Osteoblast (primary cell): ENCODE measurements at places on chromosomes 12 and 14. TPM values are rescaled to one million over a fixed set of nuclear protein-coding genes. Genes with fewer than 3 reads are reported as not detected.

ALX1 gene
- not detected in 2 replicates for total RNA-seq

DNA sequence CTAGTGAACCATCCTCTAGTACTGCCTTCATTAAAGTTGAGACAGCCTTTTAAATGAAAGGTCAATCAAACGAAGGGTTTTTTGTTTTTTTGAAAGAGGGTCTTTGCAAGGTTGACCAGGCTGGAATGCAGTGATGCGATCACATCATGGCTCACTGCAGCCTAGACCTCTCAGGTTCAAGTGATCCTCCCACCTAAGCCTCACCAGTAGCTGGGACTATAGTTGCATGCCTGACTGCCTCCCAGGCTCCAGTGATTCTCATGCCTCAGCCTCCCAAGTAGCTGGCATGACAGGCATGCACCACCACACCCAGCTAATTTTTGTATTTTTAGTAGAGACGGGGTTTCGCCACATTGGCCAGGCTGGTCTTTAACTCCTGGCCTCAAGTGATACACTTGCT, 114.6 kb upstream of the SINHCAF start:
- no peak for DNase-seq

ERP27 gene
- total RNA-seq = not detected in 2 replicates

FOXN4 gene
- total RNA-seq = not detected in 2 replicates

KRT3 gene
- total RNA-seq = not detected in 2 replicates

CCDC196 gene
- not detected in 2 replicates for total RNA-seq

DNA sequence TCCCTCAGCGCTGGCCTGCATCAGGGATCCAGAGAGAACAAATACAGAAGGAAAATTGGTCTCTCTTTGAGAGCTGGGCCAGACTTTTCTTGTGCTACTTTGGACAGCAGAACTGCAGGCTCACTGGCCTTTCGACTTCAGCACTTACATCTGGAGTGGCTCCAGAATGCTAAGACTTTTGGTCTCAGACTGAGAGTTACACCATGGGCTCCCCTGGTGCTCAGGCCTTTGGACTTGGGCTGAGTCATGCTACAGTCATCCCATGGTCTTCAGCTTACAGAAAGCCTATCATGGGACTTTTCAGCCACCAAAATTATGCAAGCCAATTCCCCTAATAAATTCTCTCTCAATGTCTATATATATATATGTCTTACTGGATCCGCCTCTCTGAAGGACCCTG, 9.0 kb upstream of the CD163 start:
- peak; percentile 89 for DNase-seq
